Epithelial cell of esophagus (primary cell): ENCODE measurements at places on chromosomes 11 and 22.
A peak's percentile ranks its signal among the peaks of the same experiment; 100 is the strongest.

- DNase-seq = no peak
These were observed 139.1 kb upstream of the DDI1 start for GRCh38 chr11:103897160-103897936.

- DNase-seq = no peak
These were observed 560.9 kb downstream of the MIAT start for GRCh38 chr22:27218012-27218920.

GRCh38 chr22:33785283-33785968, 134.8 kb downstream of the LARGE1 start:
- peak; percentile 44 for DNase-seq

- no peak for DNase-seq
These were observed 8.1 kb downstream of the NUP50 start for GRCh38 chr22:45171830-45172229.

DNA sequence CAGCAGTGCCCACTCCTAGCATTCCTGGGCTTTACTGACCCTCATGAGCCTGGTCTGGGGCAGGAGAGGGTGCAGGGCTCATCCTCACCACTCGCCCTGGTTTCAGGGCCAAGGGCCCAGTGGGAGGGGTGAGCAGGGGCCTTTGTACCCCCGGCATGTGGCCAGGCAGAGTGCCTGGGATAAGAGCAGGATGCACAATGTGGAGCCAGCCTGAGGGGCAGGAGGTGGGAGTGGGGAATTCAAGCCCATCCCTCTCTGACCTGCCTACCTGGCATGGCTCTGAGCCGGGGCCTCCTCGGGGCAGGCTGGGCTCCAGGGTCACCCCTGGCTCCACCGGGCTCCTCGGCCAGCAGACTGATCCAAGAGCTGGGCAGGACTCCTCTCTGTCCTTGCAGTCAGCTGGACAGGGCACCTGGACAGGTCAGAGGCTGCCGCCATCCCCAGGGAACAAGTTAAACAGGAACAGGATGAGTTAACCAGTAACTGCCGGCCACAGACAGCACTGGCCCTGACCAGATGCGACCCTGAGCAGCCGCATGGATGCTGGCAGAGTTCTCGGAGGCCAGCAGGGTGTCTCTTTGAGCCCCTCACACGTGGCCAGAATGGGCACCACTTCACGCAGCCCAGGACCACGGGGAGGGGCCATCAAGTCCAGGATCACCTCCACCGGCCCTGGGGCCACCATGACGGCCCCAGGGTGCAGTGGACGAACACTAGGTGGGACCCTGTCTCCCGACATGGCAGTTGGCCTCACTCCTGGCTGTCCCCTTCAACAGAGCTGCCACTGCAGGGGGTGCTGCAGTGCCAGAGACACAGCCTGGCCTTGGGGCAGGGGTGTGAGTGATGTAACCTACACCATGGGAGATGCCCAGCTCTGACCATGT, 5.0 kb downstream of the SIGIRR start:
- no peak for DNase-seq

GRCh38 chr11:112871909-112872500, 89.2 kb upstream of the NCAM1 start:
- DNase-seq = no peak

GRCh38 chr11:106322106-106322505, 244.6 kb downstream of the AASDHPPT start:
- no peak for DNase-seq

DNA sequence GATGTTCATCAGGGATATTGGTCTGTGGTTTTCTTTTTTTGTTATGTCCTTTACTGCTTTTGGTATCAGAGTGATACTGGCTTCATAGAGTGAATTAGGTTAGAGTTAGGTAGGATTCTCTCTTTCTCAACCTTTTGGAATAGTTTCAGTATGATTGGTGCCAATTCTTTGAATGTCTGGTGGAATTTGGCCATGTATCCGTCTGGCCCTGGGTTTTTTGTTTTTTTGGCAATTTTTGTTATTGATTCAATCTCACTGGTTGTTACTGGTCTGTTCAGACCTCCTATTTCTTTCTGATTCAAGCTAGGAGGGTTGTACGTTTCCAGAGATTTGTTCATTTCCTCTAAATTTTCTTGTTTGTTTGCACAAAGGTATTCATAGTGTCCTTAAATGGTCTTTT, 54.4 kb downstream of the ATXN10 start:
- DNase-seq = no peak

GRCh38 chr22:50039669-50040443, 18.2 kb downstream of the TTLL8 start:
- DNase-seq = no peak

DNA sequence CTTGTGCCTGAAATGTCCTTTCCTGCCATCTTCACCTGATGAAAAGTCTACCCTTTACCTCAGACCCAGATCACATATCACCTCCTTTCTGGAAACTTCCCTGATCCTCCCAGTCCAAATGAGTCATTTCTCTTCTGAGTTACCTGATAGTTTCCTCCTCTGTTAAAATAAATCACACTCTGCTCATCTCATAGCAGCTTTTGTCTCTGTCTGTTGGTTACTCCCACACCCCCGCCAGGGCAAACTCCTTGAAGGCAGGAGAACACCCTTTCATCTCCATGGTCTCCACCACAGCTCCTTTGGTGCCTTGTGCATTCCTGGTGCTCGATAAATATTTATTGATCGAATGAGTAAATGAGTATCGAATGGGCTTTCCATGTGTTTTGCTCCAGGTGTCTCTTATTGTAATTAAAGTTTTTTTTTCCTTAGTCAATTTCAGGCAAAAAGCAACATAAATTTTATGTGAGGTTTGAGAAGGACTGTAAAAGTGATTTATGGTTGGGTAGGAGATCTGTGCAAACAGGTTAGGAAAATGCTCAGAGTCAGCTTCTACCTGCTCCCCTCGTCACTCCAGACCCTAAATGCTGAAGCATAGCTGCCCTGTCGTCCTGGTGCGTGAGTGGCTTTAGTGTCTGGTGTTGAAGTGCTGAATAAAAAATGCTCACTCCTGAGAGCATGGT, 178.2 kb downstream of the GRIK4 start:
- peak; percentile 9 for DNase-seq

DNA sequence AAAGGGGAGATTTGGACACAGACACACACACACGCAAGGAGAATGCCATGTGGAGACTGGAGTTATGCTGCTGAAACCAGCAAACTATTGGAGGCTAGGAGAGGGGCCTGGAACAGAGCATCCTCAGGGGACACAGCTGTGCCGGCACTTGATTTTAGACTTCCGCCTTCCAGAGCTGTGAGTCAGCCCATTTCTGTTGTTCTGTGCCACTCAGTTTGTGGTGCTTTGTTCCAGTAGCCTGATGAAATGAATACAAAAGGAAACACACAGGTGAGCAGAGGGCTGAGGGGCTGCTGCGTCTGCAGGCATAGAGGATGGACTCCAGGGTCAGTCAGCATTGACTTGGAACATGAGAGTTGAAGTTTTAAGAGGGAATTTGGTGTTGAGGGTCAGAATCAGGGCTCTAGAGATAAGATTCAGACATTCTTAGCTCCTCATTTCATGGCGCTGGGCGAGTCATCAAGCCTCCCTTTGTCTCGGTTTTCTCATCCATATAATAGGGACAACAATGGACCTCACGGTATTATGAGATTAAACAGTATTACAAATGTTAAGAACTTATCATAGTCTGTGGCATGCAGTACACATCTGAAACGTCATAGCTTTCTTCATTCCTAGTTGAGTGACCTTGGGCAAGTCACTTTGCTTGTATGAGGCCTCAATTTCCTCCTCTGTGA, 191.0 kb downstream of the MIAT start:
- no peak for DNase-seq

DNA sequence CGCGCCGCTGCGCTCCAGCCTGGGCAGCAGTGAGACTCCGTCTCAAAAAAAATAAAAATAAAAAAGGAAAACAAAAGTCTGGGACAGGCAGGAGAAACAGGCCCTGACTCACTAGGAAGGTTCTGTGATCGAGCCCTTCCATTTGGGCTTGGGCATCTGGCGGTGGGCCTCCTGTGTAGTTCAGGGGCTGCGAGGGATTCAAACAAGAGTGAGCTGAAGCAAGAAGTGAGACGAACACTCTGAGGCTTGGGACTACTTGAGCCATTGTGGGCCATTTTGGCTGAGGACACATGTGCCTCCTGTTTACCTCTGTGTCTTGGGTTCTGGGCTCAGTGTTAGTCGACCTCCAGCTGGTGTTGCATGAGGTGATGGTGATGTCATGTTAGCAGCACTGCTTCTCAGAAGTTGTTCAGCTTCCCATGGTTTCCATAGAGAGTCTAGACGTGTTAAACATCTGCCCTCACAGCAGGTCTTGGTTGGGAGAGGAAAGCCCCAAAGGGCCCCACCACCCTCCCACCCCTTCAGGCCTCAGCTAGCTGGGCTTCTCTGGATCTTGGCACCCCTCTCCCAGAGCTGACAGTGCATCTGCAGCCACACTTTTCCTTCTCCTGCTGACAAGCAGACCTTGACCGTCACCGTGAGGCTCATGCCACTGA, 57.8 kb downstream of the MED15 start:
- DNase-seq = no peak

- DNase-seq = no peak
These were observed 96.9 kb upstream of the PITPNB start for GRCh38 chr22:28015676-28016601.

GRCh38 chr11:1480555-1481482, 5.8 kb downstream of the MOB2 start:
- no peak for DNase-seq

DNA sequence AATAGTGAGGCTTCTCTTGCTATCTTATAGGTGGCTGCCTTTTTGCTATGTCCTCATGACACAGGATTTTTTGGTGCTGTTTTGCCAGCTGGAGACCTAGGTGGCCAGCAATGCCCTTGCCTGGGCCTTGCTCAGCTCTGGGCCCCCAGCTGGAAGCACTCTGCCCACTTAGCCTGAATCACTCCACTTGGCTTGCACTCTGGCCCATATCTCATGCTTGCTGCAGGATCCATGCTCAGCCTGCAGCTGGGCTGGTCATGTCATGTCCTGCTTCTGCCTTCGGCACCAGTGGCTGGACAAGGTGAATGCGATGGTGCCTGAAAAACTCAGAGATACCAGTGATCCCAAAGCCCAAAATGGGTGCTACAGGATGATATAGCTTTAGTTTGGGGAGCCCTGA, 818.6 kb upstream of the FAT3 start:
- no peak for DNase-seq
